ENCODE measurements at places on chromosomes 5 and 9.

DNA sequence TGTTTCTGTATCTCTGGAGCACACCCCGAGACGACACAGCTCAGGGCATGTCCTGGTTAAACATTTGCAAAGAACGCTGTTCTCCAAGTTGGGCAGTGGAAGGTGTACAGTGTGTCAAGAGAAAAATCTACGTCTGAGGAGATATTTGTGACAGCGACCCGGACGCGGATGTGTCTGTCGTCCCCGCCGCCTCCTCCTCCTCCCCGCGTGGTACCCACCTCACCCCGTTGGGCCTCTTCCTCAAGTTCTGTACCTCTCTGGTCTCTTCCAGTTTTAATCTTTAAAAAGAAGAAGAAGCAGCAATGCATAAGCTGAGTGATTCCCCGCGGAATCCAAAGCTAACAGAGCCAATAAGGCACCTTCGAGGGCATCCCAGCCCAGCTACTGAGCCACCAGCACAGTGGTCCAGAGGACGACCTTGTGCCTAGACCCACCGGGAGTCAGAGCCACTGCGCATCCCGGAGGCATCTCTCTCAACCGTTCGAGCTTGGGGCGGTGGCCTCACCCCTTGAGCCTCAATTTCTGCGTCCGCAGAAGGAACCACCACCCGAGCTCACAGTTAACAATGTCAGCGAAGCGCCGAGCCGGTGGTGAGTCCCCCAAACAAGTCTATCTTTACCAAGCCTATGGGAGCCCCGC lies 467 bp downstream of the C9orf78 start:
- no peak for DNase-seq

GRCh38 chr9:81687521-81688261 lies 1.7 kb downstream of the TLE1 start:
- no peak for DNase-seq

GRCh38 chr9:123335193-123335985 lies 20.6 kb upstream of the CRB2 start:
- DNase-seq, result no peak

DNA sequence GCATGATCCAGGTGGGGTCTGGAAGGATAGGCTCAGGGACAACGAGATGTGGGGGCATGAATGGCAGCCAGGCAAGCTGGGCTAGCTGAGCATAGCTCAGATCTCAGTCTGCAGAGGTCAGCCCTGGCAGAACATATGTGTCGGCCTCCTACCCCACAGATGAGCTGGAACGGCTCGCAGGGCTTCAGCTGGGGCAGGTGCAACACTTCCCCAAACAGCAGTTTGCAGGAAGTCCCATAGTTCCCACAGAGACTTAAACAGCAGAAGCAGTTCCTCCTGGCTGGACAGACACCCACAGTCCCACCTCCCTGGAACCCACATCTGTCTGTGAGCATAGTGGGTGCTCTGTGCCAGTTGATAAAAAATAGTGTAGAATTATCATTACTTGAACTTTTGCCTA lies 404.6 kb downstream of the GADD45G start:
- peak; percentile 80 for DNase-seq

GRCh38 chr5:96468956-96469355 lies 35.9 kb upstream of the PCSK1 start:
- no peak for DNase-seq

GRCh38 chr5:120604884-120605283 lies 140.8 kb downstream of the PRR16 start:
- DNase-seq, result no peak

DNA sequence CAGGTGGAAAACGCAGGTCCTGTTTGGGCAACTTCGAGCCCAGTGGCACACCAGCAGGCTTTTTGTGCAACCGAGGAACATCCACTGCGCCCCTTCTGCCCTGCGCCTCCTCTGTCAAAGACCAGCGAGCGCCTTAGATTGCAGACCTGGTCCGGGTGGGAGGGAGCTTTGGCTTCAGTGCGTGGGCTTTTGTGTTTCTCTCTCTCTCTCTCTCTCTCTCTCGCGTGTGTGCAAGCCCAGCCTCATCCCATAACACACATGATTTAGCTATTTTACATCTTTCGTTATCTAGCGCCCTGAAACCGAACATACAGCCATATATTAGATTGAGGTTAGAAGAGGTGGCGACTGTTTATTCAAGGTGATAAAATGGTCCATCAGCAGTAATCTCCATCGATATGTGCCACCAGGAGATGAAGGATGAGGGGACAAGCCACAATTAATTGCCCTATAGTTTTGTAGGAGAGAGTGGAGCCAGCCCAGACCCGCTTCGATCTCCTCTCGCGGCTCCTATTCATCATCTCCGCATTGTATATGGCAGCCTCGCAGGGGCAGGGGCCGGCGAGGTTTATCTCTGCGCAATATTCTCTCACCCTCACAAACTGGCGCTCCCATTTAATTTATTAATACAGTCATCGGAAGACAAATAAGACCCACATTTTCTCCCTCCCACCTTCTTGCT lies 5.3 kb downstream of the PRDM6 start:
- no peak for DNase-seq

- DNase-seq, result no peak
Measured at GRCh38 chr5:120927950-120928530, 463.9 kb downstream of the PRR16 start.

DNA sequence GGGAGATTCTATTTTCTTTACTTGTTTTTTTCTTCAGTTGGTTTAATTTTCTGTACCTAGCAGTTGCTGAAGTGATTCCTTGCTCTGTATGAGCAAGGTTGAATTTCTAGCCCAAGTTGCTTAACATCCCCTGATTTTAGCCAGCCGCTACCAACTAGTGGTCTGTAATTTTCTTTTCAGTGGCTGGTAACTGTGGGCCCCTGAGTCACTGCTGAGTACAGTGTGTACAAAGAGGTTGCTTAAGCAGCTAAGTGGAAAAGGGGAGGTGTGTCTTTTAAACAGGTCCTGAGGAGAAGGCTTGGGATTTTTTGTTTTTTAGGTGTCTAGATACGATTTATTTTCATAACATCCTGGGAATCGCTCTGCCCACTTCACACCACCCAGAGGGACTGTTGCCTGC lies 254.7 kb downstream of the NR3C1 start:
- DNase-seq, result no peak

DNA sequence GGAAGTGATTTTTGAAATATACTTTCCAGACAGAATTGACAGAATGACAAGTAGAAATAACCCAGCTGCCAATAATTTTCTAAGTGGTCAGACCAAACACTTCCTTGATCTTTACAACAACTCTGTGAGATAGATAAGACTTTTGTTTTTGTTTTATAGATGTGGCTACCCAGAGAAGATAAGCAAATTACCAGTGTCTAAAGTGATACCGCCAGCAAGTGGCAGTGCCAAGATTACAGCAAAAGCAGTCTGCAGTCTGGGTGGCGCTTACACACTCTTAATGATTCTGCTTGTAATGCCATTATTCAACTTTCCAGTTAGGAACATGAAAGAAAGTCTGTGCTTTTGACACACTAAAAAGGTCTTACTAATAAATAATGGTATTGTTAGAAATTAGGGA lies 92.1 kb downstream of the HCN1 start:
- no peak for DNase-seq

- DNase-seq, result no peak
Measured at GRCh38 chr9:110440172-110440571, 102.5 kb upstream of the TXNDC8 start.

DNA sequence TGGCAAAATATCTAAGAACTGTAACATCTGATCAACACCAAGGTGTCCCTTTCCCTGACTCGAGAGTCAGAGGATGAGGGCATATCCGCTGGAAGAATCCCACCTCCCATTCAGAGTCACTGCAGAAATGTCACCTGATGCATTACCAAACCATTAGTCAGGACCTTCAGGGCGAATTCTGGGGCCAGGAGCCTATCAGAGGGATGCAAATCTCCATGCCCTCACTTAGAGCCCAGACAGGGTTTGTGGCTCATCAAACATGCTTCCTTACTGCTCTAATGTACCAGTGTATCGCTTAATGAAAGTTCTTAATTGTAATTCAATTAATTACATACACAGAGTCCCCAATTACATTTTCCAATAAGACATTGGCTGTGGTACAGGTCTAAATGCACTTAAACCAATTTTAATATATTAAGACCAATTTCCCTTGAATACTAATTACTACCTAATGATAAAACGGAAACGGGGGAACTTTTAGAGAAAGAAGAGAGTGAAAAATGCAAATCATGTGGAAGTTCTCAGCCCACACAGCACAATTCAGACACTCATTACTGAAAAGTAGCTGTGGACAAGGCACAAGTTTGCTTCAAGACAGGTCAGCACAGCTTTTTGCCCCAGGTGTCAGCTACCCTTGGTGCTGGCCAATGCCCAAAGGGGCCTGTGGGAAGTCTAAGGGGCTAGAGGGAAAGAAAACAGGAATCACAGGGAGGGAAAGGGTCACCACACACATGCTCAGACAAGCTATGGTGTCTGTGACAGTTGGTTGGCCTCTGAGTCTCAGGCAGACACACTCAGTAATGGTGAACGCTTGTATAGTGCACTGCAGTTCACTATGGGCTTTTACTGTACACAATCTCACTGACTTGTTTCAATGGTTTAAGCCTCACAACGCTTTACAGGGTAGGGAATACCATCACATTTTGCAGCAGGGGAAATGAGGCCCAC lies 211.6 kb downstream of the MAPKAP1 start:
- DNase-seq, result no peak

DNA sequence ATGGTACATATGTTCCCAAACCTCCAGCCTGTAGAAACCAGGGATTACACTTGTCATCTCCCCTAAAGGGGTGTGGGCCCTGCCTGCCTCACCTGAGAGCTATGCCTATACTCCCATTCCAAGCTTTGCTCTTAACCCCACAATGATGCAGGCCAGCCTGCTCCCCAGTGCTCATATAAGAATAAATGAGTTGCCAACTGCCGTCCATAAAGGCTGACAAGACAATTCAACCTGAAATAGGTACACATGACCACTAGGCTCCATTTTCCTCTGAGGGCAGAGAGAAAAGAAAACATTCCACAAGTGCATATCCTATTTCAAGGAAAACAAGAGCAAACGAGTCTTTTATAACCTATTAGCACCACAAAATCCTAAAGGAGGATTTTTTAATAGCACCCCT lies 28.4 kb downstream of the SKP1 start:
- DNase-seq, result no peak

DNA sequence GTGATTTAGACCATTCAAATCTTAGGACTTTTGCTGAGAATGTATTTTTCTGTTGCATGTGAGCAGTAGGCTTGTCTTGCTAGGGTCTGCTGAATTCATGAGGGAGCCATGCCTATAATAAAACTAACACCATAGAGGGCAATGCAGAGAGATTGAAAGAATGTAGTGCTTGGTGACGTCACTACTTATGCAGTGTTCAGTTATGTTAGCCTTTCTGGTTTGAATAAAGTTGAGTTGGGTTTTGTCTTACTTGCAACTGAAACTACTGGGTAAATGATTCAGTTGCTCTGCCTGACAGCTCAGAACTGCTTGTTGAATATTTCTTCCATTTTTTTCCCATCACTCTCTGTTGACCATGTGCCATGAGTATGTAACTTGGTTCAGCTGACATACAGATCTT lies 114.1 kb downstream of the PAM start:
- DNase-seq, result no peak

DNA sequence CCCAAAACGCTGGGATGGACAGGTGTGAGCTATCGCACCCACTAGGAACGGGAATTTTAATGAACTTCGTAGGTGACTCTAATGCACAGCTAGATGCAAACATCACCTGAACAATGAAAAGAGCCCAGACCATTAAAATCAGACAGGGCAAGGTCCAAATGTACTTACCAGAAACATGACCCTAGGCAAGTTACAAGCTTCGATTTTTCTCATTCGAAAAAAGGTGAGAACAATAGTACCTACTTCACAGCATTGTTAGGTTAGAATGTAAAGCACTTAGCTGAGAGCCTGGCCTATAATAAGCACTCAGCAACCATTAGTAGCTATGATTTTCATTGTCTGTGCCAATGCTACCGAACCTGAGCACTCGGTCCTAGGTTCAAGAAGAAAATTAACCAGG lies 5.8 kb upstream of the KLHL3 start:
- DNase-seq, result no peak

GRCh38 chr5:5483880-5484598 lies 61.6 kb downstream of the ICE1 start:
- DNase-seq, result no peak

DNA sequence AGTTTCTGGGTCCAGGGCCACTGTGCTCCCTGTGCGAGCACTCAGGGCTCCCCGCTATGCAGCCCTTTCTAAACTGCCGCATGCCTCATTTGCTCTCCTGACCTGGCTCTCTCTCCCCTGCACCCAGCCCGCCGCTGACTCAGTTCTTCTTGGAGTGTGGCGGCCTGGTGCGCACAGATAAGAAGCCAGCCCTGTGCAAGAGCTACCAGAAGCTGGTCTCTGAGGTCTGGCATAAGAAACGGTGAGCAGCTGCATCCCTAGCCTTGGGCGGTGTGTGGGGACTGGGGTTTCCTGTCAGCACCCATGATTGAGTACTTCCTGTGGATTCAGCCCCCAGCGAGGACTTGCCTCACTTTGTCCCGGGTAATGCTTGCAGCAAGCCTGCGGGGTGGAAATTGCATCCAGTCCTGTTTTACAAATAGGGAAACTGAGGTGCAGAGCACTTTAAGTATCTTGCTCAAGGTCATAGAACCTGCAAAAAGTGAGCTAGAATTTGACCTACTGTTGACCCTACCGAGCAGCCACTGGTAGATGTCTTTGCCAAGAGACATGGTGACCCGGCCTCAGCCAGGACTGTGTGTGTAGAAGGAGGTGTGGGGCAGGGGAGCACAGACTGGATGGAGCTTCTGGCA lies 27.9 kb downstream of the USP20 start:
- DNase-seq, result peak; percentile 96

GRCh38 chr9:16003785-16004184 lies 450.9 kb downstream of the CCDC171 start:
- no peak for DNase-seq

DNA sequence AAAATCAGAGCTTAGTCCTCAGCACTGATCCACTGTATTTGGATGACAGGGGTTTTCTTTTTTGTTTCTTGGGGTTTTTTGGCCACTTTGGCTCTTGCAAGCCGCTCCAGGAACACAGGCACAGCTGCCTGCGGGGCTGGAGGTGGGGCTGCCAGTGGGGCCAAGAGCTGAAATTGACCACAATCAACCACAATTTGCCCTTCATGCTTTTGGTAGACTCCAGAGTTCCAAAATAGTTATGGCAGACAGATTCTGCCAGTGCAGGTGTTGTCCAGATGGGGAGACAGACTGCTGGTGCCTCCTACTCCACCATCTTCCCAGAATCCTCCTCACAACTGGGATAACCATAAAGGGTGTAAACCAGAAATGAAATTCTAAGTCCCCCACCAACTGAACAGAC lies 36.5 kb downstream of the PLEKHG4B start:
- DNase-seq, result no peak
